ENCODE measurements at places on chromosomes 2 and 18.

GRCh38 chr2:142767847-142768246 lies 109.6 kb upstream of the KYNU start:
- no peak for DNase-seq

GRCh38 chr2:130736487-130736886 lies 7.6 kb downstream of the GPR148 start:
- no peak for DNase-seq

- DNase-seq = no peak
Measured at GRCh38 chr18:24877546-24877945, 417.1 kb downstream of the HRH4 start.

- DNase-seq = no peak
Measured at GRCh38 chr2:98359986-98360385, 13.7 kb downstream of the CNGA3 start.

DNA sequence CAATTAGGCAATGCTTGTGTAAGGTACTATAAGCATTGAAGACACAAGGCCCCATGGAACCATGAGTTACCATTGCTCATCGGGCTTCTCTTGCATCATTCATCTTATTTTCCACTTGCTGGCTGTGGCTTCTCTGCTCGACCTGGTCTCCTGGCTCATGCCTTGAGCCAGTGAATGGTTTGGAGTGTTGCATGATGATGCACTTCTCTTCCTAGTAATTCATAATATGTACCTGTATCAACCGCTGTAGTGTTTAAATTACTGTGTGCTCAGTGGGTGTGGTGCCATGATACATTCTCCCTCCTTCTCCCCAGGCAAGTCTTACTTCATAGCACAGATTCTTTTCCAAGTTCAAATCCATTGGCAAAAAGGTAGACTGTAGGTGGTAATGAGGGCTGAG lies 66.8 kb downstream of the ABCA12 start:
- no peak for DNase-seq

DNA sequence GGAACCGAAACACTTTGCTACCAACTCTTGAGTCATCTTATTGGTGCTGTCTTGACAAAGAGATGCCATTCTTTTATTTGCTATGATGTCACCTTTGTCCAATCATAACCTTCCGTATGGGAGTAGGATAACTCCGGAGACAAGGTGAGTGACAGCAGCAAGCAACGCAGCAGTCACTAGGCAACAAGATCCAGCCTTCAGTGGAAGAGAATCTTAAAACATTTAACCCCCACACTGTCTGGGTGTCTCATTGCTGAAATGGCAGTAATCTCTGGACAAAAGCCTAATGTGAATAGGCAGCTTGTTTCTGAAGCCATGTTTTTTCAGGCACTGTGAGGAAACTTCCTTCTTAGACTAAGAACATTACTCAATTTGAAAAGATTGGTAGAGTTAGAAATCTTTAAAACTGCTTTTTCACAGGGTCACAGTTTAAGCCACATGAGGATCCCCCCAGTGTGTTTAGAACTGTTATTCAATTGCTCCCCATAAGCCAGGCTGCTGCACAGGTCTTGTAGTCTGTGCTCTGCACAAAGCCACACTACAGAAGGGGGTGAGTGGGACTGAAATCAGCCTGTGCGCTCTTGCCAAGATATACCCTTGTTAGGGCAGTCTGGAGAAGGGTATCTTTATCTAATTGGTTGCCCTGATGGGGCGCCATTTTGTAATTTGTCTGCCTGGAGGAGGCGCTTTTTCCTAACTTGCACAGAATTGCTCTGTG lies 131.5 kb upstream of the STON1 start:
- DNase-seq = no peak
